Pancreas (tissue), 10 donors: ENCODE measurements at places on chromosomes 11 and 22.

GRCh38 chr11:6544921-6545850 lies 48.1 kb downstream of the DNHD1 start:
- no peak overlapping the region for H3K27ac ChIP-seq
- H3K36me3 ChIP-seq: no peaks in the 10 kb centered on the region
- H3K4me3 ChIP-seq: no peak overlapping the region
- H3K27me3 ChIP-seq: no peaks in the 10 kb centered on the region
- peaks cover 3% of the 10 kb centered on the region for H3K4me1 ChIP-seq
- peak; percentile 37 for DNase-seq

- H3K27ac ChIP-seq: no peak overlapping the region
- H3K36me3 ChIP-seq: no peaks in the 10 kb centered on the region
- DNase-seq: no peak
- no peaks in the 10 kb centered on the region for H3K27me3 ChIP-seq
- H3K4me1 ChIP-seq: no peaks in the 10 kb centered on the region
These were observed 9.0 kb upstream of the USP28 start for GRCh38 chr11:113884361-113884836.

- DNase-seq: no peak
- H3K27me3 ChIP-seq: no peaks in the 10 kb centered on the region
- H3K27ac ChIP-seq: no peak overlapping the region
- H3K4me1 ChIP-seq: no peaks in the 10 kb centered on the region
These were observed 28.9 kb downstream of the THOC5 start for GRCh38 chr22:29524442-29525191.

GRCh38 chr11:6607190-6607795 lies 3.7 kb downstream of the ILK start:
- H3K36me3 ChIP-seq: peaks cover 33% of the 10 kb centered on the region
- H3K27me3 ChIP-seq: no peaks in the 10 kb centered on the region
- no peak for DNase-seq
- H3K4me1 ChIP-seq: peaks cover 21% of the 10 kb centered on the region
- H3K4me3 ChIP-seq: peak overlapping the region; percentile 18
- peak overlapping the region; percentile 83 for H3K27ac ChIP-seq
